Activated CD8-positive, alpha-beta T cell treated with anti-CD3 and anti-CD28 coated beads, Interleukin-2, amount 10 ng/mL, durations not matched to agents 7 days and 5 days (primary cell): ENCODE measurements at places on chromosomes 13 and 19. TPM values are rescaled to one million over a fixed set of nuclear protein-coding genes. Genes with fewer than 3 reads are reported as not detected.
A peak's percentile ranks its signal among the peaks of the same experiment; 100 is the strongest.

The ZNF564 gene
- total RNA-seq: 10.5 TPM

DNA sequence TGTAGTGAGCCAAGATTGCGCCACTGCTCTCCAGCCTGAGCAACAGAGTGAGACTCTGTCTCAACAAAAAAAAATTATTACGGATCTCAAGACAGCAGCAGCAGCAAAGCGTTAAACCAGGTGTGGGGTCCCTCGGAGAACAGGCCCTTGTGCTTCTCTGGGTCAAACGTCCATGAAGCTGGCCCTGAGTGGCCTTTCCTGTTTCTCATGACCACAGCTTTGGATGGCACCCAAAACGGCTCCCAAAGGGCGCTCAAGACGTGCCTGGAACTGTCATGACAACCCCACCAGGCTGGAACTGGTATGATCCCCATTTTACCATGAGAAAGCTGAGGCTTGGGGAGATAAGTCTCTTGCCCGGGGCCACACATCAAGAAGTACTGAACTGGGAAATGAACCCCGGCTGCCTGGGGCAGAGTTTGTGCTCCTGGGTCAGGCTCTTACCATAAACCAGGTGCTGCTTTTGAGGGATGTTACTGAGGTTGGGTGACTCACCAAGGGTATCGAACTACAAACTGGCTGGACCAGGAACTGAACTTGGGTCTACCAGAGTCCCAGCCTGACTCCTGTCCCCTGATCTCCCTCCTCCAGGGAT, 11.6 kb upstream of the SAMD1 start:
- H3K27me3 ChIP-seq: no peaks in the 10 kb centered on the region
- H3K4me1 ChIP-seq: peaks cover 5% of the 10 kb centered on the region
- no peak for DNase-seq
- H3K4me3 ChIP-seq: no peak overlapping the region
- H3K27ac ChIP-seq: no peak overlapping the region

The RFPL4A gene
- total RNA-seq: not detected

- no peak overlapping the region for H3K27ac ChIP-seq
- H3K4me3 ChIP-seq: no peak overlapping the region
- no peak for DNase-seq
- no peaks in the 10 kb centered on the region for H3K36me3 ChIP-seq
- peaks cover 8% of the 10 kb centered on the region for H3K4me1 ChIP-seq
- peaks cover 20% of the 10 kb centered on the region for H3K27me3 ChIP-seq
These were observed 18.8 kb downstream of the UBE2L5 start for GRCh38 chr13:30440910-30441703.

- no peak overlapping the region for H3K27ac ChIP-seq
- no peaks in the 10 kb centered on the region for H3K27me3 ChIP-seq
- no peak overlapping the region for H3K4me3 ChIP-seq
- H3K36me3 ChIP-seq: peaks cover 74% of the 10 kb centered on the region
- peak; percentile 37 for DNase-seq
- H3K4me1 ChIP-seq: no peaks in the 10 kb centered on the region
These were observed 10.0 kb downstream of the ZNF383 start for GRCh38 chr19:37227996-37228395.

- H3K27me3 ChIP-seq: no peaks in the 10 kb centered on the region
- H3K36me3 ChIP-seq: no peaks in the 10 kb centered on the region
- no peaks in the 10 kb centered on the region for H3K4me1 ChIP-seq
- H3K4me3 ChIP-seq: no peak overlapping the region
These were observed 112.5 kb downstream of the ZNF486 start for GRCh38 chr19:20279516-20279915.

The CDC34 gene
- 53.0 TPM for total RNA-seq

The FGF22 gene
- not detected for total RNA-seq

DNA sequence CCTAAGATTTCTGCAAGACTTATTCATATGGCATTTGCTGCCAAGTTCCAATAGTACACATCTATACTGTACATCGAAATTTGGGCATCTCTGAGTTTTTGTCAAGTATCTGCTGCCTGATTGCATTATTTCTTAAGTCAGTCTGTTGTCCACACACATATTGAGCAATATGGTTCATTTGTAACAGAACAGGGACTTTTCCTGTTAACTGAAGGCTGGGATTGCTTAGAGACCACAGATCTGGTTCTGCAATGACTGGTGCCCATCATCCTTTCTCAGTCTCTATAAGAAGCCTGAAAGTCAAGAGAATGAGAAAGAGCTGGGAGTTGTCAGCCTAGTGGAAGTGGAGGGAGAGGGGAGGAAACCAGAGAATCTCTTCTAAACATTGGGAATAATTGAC, 22.5 kb upstream of the MYCBP2 start:
- no peak for DNase-seq
- no peak overlapping the region for H3K4me3 ChIP-seq
- H3K36me3 ChIP-seq: no peaks in the 10 kb centered on the region
- H3K4me1 ChIP-seq: peaks cover 15% of the 10 kb centered on the region
- H3K27me3 ChIP-seq: no peaks in the 10 kb centered on the region
- H3K27ac ChIP-seq: no peak overlapping the region

The KASH5 gene
- not detected for total RNA-seq

DNA sequence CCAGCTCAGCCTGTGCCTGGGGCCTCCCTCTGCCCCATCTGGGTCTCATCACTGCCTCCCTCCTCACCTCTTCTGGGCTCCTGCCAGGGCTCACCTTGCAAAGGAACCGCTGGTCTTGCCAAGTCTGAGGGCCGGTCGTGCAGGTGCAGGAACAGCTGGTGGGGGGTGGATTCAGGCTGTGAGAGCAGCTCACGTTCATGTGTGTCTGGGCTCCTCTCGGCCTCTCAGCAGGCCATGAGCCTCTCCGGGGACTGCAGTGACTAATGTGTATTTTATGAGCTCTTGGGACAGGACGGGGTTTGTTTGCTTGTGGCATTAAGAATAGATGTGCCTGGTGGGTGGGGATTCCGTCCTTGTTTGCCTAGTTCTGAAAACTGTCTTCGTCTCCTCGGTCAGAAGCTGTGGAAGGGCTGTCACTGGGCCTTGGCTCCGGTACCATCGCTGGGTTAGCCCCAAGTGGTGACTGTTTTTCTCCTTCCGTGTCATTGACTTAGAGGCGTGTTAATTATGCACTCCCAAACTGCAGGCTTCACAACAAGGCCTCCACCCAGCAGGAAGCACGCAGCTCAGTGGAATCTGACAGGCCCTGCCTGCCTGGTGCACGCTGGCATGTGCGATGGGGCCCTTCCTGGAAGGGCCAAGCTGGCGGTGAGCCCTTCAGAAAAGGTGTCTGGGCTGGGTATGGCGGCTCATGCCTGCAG, 77.6 kb downstream of the KDM4B start:
- H3K27me3 ChIP-seq: no peaks in the 10 kb centered on the region
- H3K36me3 ChIP-seq: peaks cover 5% of the 10 kb centered on the region
- H3K4me3 ChIP-seq: no peak overlapping the region

DNA sequence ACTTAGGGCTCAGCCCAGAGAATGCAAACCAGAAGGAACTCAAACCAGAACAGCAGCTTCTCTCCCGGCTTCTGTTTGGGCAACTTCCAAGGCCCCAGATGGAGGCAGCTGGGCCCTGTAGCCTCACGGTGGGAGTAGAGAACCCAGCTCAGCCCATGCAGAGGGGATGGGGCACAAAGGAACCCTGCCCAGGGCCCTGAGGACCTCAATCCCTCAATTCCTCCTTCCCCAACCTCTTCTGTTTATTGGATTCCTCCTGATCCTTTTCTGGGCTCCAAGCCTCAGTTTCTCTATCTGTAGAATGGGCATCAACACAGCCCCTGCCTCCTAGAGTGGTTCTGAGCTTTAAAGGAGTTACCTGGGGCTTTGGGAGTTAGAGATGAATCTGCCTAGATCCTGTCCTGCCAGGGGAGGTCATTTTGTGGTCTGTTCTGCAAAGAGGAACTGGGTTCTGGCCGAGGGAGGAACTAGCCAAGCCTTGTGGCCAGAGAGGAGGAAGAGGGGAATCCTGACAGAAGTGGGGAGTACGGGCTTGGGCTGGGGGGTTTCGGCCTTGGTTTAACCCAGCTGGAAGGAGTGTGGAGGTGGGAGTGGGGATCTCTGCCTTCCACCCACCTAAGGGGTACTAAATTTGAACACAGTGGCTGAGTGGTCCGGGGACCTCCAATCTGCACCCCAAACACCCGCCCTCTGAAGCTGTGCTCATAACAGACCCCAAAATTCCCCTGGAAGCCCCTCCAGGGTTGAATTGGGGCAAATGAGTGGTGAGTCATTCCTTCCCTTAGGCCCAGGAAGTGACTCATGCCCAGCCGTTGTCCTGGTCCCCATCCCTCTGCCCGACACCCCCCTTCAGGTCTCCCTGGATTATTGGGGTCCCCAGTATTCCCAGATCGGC, 2.7 kb downstream of the ADGRE5 start:
- peak overlapping the region; percentile 89 for H3K27ac ChIP-seq
- no peaks in the 10 kb centered on the region for H3K27me3 ChIP-seq
- peak overlapping the region; percentile 86 for H3K4me3 ChIP-seq
- H3K4me1 ChIP-seq: peaks cover 45% of the 10 kb centered on the region

- H3K36me3 ChIP-seq: peaks cover 11% of the 10 kb centered on the region
- no peak for DNase-seq
- H3K27me3 ChIP-seq: no peaks in the 10 kb centered on the region
- H3K4me1 ChIP-seq: peaks cover 20% of the 10 kb centered on the region
- no peak overlapping the region for H3K4me3 ChIP-seq
These were observed 6.4 kb upstream of the TBXA2R start for GRCh38 chr19:3612901-3613741.

- no peaks in the 10 kb centered on the region for H3K4me1 ChIP-seq
- DNase-seq: no peak
- H3K4me3 ChIP-seq: no peak overlapping the region
- H3K36me3 ChIP-seq: no peaks in the 10 kb centered on the region
These were observed 38.2 kb upstream of the IGSF23 start for GRCh38 chr19:44575116-44575700.

- H3K36me3 ChIP-seq: peaks cover 75% of the 10 kb centered on the region
- no peak overlapping the region for H3K27ac ChIP-seq
- H3K4me3 ChIP-seq: no peak overlapping the region
- no peak for DNase-seq
- H3K27me3 ChIP-seq: no peaks in the 10 kb centered on the region
- H3K4me1 ChIP-seq: peaks cover 4% of the 10 kb centered on the region
These were observed 17.0 kb downstream of the HAUS8 start for GRCh38 chr19:17058236-17058635.

- no peak overlapping the region for H3K27ac ChIP-seq
- DNase-seq: no peak
- no peaks in the 10 kb centered on the region for H3K4me1 ChIP-seq
- no peak overlapping the region for H3K4me3 ChIP-seq
- peaks cover 12% of the 10 kb centered on the region for H3K27me3 ChIP-seq
These were observed 154.1 kb downstream of the ATP8A2 start for GRCh38 chr13:25525884-25526283.

The MTUS2 gene
- not detected for total RNA-seq

The CAPN12 gene
- total RNA-seq: 16.2 TPM

The MEIOSIN gene
- total RNA-seq: not detected

DNA sequence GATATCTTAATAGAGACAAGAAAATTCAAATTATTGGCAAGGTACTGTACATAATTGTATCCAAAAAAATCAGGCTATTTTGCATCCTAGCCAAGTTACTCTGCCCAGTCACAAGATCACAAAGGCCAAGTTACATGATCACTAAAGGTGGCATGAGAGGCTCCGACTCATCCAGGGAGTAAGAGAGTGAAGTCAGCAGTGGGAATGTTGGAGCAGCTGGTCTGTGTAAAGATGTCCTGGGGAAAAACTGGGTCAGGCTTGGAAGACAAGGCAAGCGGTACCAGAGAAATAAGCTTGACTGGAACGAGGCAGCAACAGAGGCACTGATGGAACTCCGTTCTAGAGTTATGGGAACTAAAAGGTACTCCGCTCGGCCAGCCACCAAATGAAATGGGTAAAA, 50.2 kb upstream of the PSG2 start:
- no peaks in the 10 kb centered on the region for H3K36me3 ChIP-seq
- no peak overlapping the region for H3K27ac ChIP-seq
- no peak overlapping the region for H3K4me3 ChIP-seq
- no peaks in the 10 kb centered on the region for H3K4me1 ChIP-seq
- DNase-seq: no peak

The ZNF112 gene
- not detected for total RNA-seq

- no peaks in the 10 kb centered on the region for H3K4me1 ChIP-seq
- H3K4me3 ChIP-seq: no peak overlapping the region
- H3K27ac ChIP-seq: no peak overlapping the region
- peaks cover 49% of the 10 kb centered on the region for H3K27me3 ChIP-seq
These were observed 41.8 kb downstream of the IGFL3 start for GRCh38 chr19:46082728-46083050.

- peaks cover 5% of the 10 kb centered on the region for H3K4me1 ChIP-seq
- H3K27ac ChIP-seq: no peak overlapping the region
- no peaks in the 10 kb centered on the region for H3K36me3 ChIP-seq
- DNase-seq: no peak
These were observed 16.8 kb downstream of the CLEC17A start for GRCh38 chr19:14599548-14600147.

GRCh38 chr19:55090564-55090963, 14.9 kb downstream of the EPS8L1 start:
- no peak overlapping the region for H3K4me3 ChIP-seq
- H3K36me3 ChIP-seq: peaks cover 31% of the 10 kb centered on the region
- no peak overlapping the region for H3K27ac ChIP-seq

- H3K27me3 ChIP-seq: no peaks in the 10 kb centered on the region
- peaks cover 60% of the 10 kb centered on the region for H3K4me1 ChIP-seq
- peak overlapping the region; percentile 93 for H3K27ac ChIP-seq
- H3K36me3 ChIP-seq: peaks cover 44% of the 10 kb centered on the region
These were observed 569 bp downstream of the POLR1D start for GRCh38 chr13:27622102-27622820.

The NALCN gene
- total RNA-seq: not detected

- H3K27ac ChIP-seq: no peak overlapping the region
- peaks cover 27% of the 10 kb centered on the region for H3K4me1 ChIP-seq
- no peaks in the 10 kb centered on the region for H3K27me3 ChIP-seq
- peaks cover 52% of the 10 kb centered on the region for H3K36me3 ChIP-seq
These were observed 7.2 kb downstream of the PHF11 start for GRCh38 chr13:49502954-49503353.

The TEX29 gene
- not detected for total RNA-seq

The MADCAM1 gene
- 0.16 TPM for total RNA-seq

The ZNF256 gene
- 8.8 TPM for total RNA-seq

DNA sequence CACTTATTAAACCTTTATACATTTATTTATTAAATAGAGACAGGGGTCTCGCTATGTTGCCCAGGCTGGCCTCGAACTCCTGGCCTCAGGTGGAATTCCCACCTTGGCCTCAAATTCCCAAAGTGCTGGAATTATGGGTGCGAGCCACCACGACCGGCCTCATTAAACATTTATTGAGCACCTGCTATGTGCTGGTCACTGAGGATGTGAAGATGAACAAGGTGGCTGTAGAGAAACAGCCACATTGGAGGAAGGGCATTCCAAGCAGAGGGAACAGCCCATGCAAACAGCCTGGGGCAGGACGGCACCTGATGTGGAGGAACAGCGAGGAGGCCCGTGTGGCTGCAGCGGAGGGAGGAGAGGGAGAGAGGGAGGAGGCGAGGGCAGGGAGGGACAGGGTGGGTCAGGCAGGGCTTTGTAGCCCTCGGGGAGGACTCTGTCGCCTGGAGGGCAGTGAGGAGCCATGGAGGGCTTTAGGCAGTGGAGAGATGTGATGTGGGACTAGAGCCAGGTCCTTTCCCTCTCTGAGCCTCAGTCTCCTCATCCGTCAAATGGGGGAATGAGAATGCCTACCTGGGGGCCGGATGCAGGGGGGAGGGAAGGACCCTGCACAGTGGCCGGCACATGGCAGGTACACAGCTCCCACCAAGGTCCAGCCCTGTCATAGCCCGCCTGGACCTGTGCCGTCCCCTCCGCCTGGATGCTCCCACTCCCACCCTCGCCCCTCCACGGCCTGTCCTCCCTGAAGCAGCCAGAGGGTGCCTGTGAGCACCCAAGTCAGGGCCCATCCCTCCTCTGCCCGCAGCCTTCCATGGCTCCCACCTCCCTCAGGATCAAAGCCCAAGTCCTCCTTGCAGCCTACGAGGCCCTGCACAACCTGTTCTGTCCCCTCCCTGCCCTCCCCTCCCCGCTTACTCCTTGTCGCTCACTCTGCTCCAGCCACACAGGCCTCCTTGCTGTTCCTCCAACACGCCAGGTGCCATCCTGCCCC, 21.5 kb upstream of the NFIC start:
- no peak overlapping the region for H3K27ac ChIP-seq
- no peaks in the 10 kb centered on the region for H3K27me3 ChIP-seq
- peaks cover 6% of the 10 kb centered on the region for H3K4me1 ChIP-seq
- no peak overlapping the region for H3K4me3 ChIP-seq
